Endothelial cell of umbilical vein (primary cell): ENCODE measurements at places on chromosomes 13 and 19. TPM values are rescaled to one million over a fixed set of nuclear protein-coding genes. Genes with fewer than 3 reads are reported as not detected.

DNA sequence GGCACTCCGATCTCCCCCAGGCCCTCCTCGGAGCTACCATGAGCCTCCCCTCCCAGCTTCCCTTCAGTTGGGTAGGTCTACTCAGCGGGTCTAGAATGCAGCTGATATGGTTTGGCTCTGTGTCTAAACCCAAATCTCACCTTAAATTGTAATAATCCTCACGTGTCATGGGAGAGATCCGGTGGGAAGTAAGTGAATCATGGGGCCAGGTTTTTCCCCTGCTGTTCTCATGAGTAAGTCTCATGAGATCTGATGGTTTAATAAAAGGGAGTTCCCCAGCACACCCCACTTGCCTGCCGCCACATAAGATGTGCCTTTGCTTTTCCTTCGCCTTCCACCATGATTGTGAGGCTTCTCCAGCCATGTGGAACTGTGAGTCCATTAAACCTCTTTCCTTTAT is 14.5 kb upstream of the DOCK9 start:
- DNase-seq = no peak

DNA sequence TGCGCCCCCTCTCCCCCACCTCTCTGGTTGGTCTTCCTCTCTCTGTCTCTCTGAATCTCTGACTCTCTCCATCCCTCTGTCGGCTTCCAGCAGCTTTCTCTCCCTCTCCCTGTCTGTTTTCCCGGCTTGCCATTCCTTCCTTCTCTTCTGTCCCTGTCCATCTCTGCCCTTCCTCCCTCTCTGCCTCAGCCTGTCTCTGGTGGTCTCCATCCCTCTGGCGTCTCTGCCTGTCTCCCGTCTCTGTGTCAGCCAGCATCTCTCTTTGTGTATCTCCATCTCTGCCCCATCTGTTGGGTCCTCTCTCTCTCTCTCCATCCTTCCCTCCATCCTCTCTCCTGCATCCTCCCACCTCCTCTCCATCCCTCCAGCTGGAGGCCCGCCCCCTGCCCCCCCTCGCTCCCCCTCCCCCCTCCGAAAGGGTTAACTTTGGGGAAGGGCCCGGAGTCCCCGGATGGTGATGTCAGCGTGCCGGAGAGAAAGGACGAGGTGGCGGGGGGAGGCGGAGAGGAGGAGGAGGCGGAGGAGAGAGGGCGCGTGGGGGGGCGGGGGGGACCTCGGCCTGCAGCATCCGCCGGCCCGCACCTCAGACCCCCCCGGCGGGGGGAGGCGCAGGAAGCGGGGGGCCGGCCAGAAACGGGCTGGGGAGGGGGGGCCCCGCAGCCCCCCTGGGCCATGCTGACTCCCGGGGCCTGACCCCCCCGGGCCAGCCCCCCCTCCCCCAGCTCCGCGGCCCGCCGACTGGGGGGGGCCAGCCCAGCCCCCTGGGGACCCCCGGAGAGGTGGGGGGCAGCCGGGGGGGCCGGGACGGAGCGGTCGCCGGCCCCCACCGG is at the start of gene BRSK1:
Gene BRSK1 (plus strand): TSS at position 450 of the 830 bp plus-strand sequence. CDS start 446 bp downstream, outside the sequence.
- no peak for DNase-seq

DNA sequence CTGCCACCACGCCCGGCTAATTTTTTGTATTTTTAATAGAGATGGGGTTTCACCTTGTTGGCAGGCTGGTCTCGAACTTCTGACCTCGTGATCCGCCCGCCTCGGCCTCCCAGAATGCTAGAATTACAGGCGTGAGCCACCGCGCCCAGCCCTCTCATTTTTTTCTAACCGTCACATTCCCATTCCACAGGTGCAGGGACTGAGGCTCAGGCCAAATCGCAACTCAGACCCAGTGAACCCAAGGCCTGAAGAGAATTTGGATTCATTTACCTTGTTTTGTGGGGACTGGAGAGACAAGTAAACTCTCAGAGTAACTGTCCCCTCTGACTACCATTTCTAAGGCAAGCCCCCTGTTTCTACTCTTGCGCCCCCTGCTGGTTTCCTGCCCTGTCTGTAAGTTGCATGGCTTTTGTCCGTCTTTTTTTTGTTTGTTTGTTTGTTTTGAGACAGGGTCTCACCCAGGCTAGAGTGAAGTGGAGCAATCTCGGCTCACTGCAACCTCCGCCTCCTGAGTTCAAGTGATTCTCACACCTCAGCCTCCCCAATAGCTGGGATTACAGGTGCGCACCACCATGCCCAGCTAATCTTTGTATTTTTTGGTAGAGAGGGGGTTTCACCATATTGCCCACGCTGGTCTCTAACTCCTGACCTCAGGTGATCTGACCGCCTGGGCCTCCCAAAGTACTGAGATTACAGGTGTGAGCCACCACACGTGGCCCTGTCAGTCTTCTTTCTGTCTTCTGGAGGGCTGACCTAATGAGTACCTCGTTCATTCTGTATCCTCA is 2.3 kb upstream of the STRN4 start:
- DNase-seq = peak; percentile 69

DNA sequence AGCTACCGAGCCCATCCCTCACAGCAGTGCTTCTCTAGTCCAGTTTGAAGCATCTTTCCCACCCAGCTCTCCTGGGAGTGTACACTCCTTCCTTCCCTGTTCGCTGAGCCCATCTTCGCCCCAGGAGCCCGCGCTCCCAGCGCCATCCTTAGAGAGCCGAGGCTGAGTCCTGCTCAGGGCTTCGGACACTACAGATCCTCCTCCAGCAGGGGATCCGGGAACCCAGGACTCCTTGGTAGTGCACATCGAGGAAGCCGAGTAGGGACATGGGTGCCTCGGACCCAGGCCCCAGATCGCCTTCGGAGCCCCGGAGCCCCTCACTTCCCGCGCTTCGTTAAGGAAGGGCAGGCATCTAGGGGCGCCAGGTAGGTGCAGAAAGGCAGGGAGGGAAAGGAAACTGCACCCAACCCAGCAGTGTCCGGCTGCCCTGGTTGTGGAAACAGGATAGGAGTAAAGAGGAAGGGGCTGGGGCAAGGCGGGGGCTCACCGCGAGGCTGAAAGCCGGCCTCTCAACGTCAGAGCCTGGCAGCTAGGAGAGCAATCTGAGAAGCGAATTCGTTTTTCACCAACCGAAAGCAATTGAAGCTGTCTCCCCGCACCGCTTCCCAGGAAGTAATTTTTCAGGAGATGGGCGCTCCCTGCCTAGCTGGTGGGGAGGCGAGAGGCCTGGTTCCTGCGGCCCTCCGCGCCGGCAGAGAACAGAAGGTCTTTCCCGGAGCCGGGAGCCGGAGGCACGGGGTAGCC is 1.0 kb downstream of the PDX1 start:
- DNase-seq = no peak

- DNase-seq = no peak
Measured at GRCh38 chr19:6045108-6045507, 65.2 kb downstream of the RFX2 start.

Gene ATCAY
- not detected in 2 replicates for total RNA-seq

DNA sequence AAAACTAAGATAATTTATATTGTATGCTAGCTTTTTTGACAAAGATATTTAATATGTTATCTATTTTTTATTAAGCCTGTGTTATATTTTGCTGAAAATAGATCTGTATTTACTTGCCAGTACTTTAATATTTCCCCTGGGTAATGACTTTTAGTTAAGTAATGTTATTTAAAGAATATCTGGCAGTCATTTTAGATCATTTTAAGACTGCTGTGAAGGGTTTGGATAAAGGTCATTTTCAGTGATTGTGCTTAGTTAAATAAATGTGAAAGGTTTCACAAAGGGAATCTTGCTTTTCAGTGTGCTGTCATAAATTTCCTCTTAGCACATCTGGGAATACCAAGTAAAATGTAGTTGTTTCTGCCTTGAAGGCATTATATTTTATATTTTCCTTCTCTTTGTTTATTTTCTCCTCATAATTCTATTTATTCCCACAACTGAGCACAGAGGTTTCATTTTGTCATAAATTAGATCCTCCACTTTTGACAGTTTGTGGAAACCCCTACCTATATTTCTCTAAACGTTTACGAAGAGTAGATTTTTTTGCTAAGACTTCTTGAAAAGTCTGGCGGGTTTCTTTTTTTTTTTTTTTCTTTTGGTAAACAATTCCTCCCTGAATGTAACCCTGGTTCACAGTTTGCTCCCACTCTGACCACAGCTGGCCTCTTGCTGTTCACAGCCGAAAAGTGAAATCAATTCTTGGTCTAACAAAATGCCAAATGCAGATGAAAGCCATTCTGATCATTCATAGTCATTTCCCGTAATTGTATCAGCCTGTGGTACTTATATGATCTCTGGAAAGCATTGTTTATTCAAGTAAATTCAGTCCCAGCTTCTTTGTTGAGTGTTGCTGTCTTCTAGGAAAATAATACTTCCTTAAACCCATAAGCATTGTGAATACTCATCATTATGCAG is 87.8 kb downstream of the MAB21L1 start:
- peak; percentile 87 for DNase-seq

GRCh38 chr13:73397496-73398305 is 338.9 kb downstream of the KLF5 start:
- no peak for DNase-seq

- no peak for DNase-seq
Measured at GRCh38 chr13:88142653-88143052, 471.5 kb downstream of the SLITRK5 start.

GRCh38 chr19:2822846-2823245 is 3.2 kb downstream of the ZNF554 start:
- DNase-seq = no peak

Gene LRG1
- total RNA-seq = 0.31 and 0.42 TPM in 2 replicates

Gene SLC8A2
- not detected in 2 replicates for total RNA-seq
